ENCODE measurements at places on chromosomes 1 and 21.

GRCh38 chr21:31556662-31557061 lies 102.8 kb upstream of the SOD1 start:
- no peak for DNase-seq

DNA sequence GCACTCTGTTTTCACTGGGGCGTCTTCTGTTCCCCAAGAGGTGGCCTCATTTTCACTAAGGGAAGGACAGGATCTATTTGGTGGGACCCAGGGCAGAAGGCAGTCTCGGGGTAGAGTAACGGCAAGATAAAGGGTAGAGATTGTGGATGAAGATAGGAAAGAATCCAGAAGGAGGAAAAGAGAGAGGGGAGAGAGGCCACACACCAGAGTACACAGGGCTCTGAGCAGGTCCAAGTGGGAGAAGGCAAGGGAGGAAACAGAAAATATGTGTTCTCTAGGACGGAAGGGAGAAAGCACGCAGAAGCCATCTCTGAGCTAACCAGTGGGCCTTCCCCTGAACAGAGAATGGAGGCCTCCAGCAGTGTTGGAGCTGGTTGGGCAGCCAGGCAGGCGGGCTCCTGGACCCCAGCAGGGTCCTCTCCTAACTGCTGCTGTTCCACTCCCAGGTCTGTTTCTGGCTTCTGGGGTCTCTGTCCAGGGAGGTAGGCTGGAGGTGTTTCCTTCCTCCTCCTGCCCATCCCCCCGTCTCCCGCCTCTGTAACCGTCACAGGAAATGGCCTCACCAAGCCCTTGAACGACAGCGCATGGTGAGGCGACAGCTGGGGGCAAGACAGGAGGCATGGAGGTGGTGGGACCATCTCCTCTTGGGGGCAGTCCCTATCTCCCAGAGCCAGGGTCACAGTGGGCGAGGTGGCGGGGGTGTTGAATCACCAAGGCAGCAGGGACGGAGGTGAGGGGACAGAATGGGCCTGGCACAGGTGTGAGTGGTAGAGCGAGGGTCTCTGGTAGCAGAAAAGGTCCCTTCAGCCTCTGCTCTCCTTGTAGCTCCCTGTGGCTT lies 649 bp downstream of the PTPN7 start:
- no peak for DNase-seq

GRCh38 chr1:228666686-228667623 lies 68.3 kb upstream of the RHOU start:
- no peak for DNase-seq

DNA sequence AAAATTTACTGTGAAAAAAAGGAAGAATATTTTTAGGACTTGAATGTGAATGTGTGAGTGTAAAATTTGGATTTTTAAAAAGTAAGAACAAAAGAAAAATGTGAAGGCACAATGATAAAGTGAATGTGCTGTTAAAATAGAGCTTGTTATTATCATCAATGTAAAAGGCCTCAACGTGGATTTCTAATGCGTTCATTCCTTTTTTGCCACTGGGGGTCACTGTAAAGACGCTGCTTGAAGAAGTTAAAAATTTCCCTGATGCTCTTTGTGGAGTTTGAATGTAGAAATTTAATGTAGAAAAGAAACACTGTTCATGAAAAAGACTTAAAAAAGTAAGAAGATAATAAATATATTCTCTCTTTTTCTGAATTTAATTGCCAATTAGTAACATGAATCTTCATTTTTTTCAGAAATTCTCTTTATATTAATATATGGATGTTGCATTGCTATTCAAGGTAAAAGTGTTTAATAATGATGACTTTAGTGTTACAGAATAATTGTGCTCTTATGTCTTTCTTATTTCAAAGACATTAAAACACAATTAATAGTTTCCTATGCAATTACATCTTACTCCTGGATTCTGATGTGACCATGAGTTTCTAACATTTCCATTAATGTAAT lies 161.5 kb downstream of the DNM3 start:
- DNase-seq = no peak

DNA sequence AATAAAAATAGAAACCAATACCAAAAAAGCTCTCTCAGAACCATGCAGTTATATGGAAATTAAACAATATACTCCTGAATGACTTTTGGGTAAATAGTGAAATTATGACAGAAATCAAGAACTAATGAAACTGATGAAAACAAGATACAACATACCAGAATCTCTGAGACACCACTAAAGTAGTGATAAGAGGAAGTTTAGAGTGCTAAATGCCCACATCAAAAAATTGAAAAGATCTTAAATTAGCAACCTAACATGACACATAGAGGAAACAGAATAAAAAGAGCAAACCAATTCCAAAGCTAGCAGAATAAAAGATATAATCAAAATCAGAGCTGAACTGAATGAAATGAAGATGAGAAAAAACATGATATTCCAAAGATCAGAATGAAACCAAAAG lies 430.9 kb downstream of the LTN1 start:
- DNase-seq = no peak

- no peak for DNase-seq
Observed at GRCh38 chr1:8321612-8322011, 3.7 kb downstream of the SLC45A1 start.

Data from left lobe of liver (tissue), 2 donors.